SK-MEL-5 (cell line): ENCODE measurements at places on chromosomes 7 and 10. TPM values are rescaled to one million over a fixed set of nuclear protein-coding genes. Genes with fewer than 3 reads are reported as not detected.
A peak's percentile ranks its signal among the peaks of the same experiment; 100 is the strongest.

The OR2A1 gene
- not detected in 2 replicates for total RNA-seq

The KNDC1 gene
- total RNA-seq = 0.34 and 0.45 TPM in 2 replicates

DNA sequence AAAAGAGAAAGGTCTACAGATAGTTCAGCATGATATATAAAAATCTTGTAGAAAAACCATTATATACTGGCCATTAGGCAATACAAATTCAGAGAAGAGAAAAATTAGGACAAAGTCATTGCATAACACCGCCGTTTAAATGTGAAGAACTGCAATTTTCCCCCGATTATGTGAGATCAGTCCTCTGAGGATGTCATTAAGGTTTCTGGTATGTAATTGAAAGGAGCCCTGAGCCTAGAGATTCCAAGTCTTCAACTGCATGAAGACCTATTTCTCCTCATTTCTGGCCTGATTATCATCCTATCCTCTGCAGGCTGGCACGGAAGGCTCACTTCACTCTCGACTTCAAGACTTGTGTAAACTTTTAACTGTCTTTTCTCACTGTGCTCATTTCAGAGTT is 395.3 kb downstream of the GALNT17 start:
- DNase-seq = no peak

DNA sequence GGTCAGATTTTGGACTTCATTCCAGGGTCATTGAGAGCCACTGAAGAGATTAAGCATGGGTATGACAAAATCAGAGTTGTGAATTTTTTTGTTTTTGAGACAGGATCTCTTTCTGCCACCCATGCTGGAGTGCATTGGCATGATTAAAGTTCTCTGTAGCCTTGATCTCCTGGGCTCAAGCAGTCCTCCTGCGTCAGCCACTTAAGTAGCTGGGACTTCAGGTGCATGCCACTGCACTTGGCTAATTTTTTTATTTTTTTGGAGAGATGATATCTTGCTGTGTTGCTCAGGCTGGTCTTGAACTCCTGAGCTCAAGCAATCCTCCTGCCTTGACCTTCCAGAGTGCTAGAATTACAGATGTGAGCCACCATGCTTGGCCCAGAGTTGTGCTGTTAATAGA is 52.5 kb upstream of the GLCCI1 start:
- no peak for DNase-seq

DNA sequence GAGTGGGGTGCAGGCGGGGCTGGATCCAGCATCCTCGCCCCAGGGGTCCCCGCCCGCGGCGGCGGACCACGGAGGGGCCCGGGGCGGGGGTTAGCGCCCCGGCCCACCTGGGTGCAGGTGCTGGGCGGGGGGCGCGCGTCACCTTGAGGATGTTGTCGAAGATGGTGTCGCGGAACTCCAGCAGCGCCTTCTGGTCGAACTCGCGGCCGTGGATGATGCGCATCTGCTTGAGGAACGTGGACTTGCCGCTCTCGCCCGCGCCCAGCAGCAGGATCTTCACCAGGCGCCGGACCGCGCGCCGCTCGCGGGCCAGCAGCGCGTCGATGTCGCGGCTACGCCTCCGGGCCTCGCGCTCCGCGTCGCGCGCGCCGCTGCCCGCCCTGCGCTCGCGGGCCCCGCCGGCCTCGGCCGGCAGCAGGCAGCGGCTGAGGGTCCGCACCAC is 376 bp downstream of the GNA12 start:
- DNase-seq = no peak

- no peak for DNase-seq
These were observed 51.7 kb downstream of the SNX10 start for GRCh38 chr7:26343320-26343832.

DNA sequence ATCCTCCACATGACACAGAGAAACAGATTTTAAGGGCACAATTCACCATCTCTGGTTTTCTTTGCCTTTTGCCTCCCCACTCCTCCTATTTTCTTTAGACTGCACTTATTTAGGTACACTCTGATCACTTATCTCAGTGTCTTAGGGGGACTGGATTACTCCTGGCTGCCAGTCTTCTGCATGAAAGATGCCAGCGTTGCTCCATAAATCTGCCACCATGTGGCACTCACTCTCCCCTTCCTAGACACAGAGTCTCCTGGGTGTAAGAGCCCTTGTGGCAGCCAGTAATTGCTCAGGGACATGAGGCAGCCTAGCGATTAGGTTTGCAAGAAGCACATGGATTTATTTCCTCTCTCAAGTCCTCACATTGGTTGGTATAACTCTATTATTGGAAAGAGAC is 34.5 kb upstream of the RBM20 start:
- peak; percentile 21 for DNase-seq

The SEMA4G gene
- total RNA-seq = 1.3 and 4.7 TPM in 2 replicates

- DNase-seq = no peak
These were observed at the start of gene NXPH1 for GRCh38 chr7:8433477-8434289. TSS of gene NXPH1 (plus strand) at chr7:8433609.

DNA sequence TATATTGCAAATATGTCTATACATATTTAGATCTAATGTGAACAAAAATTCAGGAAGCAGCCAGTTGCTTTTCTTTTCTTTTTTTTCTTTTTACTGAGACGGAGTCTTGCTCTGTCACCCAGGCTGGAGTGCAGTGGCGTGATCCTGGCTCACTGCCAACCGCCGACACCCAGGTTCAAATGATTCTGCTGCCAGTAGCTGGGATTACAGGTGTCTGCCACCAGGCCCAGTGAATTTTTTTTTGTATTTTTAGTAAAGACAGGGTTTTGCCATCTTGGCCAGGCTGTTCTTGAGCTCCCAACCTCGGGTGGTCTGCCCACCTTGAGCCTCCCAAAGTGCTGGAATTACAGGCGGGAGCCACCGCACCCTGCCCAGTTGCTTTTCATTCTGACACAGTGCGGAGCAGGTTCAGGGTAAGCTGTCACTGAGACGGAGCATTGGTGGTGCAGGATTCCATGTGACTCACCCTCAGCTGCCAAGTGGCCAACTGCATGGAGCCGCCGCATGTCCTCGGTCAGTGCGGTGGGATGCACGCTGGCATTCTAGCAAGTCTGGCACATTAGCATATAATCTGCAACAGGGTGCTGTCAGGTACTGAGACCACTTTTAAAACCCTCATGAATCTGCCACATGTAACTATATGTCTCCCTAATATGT is 362.7 kb downstream of the DNAJB6 start:
- no peak for DNase-seq

The POLR2J gene
- 81.3 and 105 TPM in 2 replicates for total RNA-seq

GRCh38 chr10:97483506-97483905 is 14.7 kb downstream of the MMS19 start:
- DNase-seq = no peak

DNA sequence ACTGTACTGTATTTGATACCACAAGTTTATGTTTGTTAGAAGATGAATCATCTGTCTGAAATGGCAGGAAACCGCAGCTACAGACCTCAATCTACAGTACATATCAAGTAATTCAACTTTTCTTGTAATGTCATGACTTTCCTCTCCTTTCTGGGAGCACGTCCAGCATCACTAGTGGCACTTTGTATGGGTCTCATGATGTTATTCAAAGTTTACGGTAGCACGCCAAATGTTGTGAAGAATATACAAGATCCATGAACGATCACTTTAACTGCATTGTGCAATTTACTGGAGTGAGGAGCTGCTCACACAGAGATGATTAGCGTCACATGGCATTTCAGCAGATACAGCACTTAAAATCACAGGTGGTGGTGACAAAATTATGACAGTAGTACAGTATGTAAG is 257.8 kb upstream of the GNAI1 start:
- peak; percentile 39 for DNase-seq

The GPER1 gene
- total RNA-seq = 0.11 and 0.13 TPM in 2 replicates
